ENCODE measurements at places on chromosomes 6 and 20.
A peak's percentile ranks its signal among the peaks of the same experiment; 100 is the strongest.

GRCh38 chr20:8652396-8652795 lies 416.5 kb upstream of the PLCB4 start:
- DNase-seq, result no peak

- DNase-seq, result peak; percentile 41
These were observed 592 bp upstream of the CDYL start for GRCh38 chr6:4775494-4776130.

DNA sequence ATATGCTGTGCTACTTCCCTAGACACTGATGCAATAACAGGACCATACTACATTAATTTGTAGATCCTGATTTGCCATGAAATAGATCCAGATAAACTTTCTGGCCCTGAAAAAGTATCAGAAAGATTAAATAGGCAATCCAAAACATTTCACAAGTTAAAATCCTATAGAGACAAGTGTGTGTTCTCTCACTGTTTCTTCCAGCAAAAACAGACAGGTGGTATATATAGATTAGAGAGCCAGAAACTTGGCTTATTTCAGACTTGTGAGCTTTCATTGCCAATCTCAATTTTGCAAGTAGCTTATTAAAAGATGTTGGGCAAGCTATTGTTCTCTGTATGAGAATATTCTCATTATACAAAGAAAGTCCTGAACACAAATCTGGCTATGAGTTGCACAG lies 289.1 kb upstream of the MANEA start:
- DNase-seq, result no peak

DNA sequence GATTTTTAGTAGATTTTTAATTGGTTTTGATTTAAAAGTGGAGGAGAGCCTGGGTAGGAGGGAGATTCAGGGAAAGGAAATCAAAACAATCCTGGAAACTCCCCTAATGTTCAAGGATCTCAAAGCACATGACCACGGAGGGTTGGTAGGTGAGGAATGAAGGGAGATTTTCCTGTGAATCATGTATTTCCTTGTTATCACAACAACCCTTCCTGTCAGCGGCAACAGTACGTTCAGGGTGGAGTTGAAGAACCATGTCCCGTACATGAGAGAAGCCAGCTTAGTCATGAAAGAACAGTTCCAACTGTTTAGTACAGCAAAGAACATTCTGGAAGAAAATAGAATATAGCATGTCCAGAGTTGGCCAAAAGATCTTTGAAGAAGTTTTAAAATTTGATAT lies 79.4 kb upstream of the SCAF8 start:
- no peak for DNase-seq

DNA sequence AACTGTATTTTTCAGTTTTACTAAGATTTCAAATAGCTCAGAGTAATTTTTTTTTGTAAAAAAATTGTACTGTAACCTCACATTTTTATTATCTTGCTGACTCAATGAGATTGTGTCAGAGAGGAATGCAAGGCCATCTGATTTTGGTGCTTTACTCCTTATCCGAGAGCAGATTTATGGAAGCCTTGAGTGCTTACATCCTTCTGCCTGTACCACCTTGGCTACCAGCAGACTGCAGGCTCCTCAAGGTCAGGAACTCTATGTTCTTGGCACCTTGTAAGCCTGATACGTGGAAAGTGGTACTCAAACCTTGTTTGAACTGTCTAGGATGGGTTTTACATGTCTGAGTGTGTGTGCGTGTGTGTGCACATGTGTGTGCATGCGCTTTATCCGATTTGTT lies 80.1 kb upstream of the MLIP start:
- no peak for DNase-seq

DNA sequence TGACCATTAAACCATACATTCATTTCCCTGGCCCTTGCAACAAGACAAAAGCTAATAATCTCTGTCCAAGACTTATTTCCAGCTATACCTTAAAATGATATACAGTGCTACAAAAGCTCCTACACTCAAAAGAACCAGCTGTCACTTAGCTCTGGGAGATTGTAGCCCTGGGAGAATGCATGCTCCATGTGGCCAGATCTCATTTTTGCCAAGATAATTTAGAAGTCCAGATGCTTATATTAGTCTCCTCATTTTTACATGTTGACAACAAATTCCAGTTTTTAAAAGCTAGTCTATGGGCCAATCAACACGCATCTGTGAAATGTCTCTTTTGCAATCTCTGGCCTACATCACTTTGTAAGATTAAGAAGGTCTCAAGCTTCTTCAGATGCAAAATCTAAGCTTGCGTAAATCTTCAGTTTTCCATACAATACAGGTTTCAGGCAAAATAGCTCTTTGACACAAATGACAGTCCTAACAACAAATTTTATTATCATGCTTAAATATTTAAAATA lies 27.1 kb downstream of the TASP1 start:
- no peak for DNase-seq

DNA sequence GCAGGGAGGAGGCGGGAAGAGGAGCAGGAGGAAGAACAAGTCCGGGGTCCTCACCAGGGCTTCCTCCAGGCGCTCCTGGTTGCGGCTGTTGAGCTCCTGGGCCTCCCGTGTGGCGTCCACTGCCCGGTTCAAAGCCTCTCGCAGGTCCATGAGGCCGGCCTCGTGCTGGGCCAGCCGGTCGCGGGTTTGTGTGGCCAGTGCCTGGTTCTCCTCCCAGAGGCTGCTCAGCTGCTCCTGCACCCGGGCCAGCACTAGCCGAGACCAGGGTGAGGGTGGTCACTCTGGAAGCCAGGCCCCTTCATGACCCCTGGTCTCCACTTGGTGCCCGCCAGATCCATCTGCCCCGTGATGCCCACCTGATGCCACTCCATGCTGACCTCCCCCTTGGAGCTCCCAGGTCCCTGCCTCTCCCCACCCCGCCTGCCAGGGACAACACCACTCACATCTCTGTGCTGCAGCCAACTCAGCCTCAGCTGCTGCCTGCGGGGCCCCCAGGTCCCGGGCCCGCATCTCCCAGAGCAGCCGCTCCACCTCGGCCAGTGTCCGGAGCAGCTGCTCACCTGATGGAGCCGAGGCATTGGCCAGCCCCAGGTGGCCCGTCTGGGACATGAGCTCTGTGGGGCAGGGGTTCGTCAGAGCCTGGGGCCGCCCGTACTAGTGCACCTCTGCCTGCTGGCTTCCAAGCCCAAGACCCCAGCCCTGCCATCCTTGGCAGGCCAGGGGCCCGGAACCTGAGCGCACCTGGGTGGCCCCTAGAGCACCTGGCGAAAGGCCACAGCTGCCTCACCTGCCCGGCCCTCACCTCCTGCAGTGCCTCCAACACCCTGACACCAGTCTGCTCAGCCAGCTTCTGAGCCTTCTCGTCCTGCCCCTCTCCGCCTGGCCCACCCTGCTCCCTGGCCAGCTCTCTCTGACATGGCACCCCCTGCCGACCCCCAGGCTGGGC lies 15.9 kb downstream of the ADRM1 start:
- no peak for DNase-seq

DNA sequence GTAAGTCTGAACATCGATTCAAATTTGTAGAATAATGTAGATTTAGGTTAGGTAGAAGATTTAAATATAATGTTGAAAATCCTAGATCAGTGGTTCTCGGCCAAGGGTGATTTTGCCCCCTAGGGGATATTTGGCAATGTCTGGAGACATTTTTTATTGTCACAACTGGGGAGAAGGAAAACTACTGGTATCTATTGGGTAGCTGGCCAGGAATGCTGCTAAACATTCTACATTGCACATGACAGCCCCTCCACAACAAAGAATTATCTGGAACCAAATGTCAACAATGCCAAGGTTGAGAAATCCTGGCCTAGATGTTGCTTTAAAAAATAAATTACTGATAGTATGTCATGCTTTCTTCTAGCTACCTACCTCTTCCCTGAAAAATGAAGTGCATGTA lies 76.1 kb downstream of the HIVEP2 start:
- no peak for DNase-seq

- DNase-seq, result no peak
These were observed 325.3 kb downstream of the GJA1 start for GRCh38 chr6:121760745-121761144.

DNA sequence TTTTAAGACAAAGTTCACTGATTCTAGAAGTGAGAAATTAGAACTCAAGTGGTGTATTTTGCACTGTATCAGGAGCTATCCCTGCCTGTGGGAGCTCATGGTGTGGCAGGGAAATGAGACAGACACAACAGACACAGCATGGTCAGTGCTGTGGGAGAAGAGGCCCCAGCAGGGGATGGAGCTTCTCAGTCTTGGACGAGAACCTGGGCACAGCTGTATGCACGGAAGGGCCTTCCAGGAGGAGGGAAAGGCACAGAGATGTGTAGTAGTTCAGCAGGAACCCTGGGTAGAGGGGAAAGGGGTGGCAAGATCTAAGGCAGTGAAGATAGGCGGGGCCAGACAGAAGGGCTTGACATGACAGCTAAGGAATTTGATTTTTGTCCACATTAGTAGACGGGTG lies 48.8 kb upstream of the KIF25 start:
- no peak for DNase-seq

DNA sequence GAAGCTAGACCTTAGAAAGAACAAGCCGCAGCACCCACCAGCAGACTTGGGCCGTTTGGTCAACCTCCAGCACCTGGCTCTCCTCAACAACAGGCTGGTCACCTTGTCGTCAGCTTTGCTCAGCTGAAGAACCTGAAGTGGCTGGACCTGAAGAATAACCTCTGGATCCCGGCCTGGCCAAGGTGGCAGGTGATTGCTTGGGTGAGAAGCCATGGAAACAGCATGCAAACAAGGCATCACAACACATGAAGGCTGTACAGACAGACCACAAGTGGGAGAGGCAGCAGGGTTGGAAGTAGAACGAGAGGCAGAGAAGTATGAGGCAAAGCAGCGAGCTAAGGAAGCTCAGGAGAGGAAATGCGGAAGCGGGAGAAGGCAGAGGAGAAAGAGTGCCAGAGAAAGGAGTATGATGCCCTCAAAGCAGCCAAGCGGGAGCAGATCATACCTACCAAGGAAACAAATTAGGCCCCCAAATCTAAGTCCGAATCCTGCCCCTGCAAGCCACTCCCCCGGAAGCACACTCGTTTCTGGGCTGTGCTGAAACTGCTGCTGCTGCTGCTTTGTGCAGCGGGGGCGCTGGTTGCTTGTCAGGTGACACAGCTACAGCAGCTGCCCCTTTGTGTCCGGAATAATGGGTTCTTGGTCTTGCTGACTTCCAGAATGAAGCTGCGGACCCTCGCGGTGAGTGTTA lies 121.6 kb upstream of the LGSN start:
- no peak for DNase-seq

GRCh38 chr20:1833728-1834726 lies 61.2 kb upstream of the SIRPA start:
- no peak for DNase-seq

GRCh38 chr20:21499641-21500040 lies 14.2 kb downstream of the NKX2-2 start:
- DNase-seq, result no peak

GRCh38 chr6:26439151-26440125 lies 866 bp upstream of the BTN3A3 start:
- DNase-seq, result no peak

DNA sequence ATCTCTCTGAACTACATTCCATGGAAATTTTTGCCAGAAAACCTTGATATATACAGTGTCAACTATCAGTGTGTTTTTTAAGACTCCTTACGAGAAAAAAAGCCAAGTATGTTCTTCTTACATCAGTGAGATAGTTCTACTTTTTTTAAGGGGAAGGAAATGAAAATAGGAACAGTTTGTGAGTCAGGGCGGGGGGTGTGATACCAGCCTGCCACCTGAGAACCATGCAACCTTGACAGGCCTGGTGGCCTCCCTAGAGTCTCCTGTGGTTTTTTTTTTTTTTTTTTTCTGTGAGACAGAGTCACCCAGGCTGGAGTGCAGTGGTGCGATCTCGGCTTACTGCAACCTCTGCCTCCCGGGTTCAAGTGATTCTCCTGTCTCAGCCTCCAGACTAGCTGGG lies 96.3 kb upstream of the GCM1 start:
- DNase-seq, result no peak

DNA sequence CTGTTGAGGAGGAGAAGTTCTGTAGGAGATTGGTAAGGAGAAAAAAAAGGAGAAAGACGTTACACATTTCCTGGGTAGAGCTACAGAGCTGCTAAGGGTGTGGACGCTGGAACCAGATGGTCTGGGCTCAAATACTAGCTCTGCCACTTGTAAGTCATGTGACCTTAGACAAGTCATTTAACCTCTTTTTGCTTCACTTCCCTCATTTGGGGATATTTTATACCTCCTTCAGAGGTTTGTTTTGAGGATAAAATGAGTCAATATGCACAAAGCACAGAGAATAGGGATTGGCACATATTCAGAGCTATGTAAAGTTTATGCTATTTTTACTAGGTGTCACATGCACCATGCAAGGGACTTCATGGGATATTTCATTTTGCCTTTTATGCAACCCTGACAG lies 708.8 kb downstream of the DHX35 start:
- no peak for DNase-seq

GRCh38 chr20:23005776-23006175 lies 29.3 kb upstream of the SSTR4 start:
- DNase-seq, result peak; percentile 52

DNA sequence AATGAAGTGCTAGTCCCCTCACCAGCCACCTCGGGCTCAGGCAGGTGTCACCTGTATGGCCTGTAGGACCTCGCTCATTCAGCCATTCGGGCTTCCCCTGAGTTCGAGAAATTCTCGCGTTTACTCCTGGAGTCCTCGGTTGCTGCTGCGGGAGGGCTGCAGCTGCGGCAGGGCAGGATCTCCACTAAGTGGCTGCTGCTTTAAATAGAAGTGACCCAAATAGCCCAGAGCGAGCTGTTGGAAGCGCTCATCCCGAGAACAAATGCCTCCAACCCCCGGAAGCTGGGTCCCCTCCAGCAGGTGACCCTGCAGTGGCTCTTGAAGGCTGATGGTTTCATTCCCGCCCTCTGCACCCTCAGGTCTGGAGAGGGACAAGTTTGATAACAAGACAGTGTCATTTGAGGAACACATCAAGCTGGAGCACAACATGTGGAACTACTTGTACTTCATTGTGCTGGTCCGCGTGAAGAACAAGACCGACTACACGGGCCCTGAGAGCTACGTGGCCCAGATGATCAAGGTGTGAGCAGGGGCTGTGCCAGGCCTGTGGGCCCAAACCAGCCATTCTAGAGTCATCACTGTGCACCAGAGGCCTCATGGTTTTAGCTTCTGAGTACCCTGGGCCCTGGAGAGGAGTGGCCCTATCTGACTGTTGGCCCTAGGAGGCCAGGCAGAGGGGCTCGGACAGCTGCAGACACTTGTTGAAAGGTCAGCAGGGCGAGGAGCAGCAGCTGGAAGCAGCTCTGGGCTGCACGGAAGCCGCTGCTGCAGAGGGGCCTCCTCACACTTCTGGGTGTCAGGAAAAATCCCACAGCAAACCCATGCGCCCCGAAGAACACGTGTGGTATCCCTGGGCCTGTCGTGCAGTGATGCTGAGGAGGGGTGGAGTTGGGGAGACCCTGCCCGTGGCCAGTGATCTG lies 18.1 kb downstream of the UQCC2 start:
- DNase-seq, result no peak

GRCh38 chr6:47680724-47681123 lies 17.7 kb upstream of the ADGRF4 start:
- DNase-seq, result no peak

- no peak for DNase-seq
These were observed 31.1 kb upstream of the DLGAP4 start for GRCh38 chr20:36275011-36275410.

DNA sequence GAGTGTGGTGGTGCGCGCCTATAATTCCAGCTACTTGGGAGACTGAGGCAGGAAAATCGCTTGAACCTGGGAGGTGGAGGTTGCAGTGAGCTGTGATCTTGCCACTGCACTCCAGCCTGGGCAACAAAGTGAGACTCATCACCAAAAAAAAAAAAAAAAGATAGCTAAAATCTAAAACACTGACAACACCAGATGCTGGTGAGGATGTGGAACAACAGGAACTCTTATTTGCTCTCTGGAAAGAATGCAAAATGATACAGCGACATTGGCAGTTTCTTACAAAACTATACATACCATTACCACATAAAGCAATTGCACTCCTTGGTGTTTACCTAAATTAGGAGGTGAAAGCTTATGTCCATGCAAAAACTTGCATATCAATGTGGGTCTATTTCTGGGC lies 63.5 kb upstream of the SMIM29 start:
- DNase-seq, result no peak
